Stimulated activated CD4-positive, alpha-beta T cell treated with anti-CD3 and anti-CD28 coated beads, Interleukin-15, amount 100 ng/mL, for 1 hour (primary cell): ENCODE measurements at places on chromosomes 2 and 18.

- DNase-seq = no peak
These were observed 13.1 kb downstream of the RNU2-63P start for GRCh38 chr2:88003074-88003755.

DNA sequence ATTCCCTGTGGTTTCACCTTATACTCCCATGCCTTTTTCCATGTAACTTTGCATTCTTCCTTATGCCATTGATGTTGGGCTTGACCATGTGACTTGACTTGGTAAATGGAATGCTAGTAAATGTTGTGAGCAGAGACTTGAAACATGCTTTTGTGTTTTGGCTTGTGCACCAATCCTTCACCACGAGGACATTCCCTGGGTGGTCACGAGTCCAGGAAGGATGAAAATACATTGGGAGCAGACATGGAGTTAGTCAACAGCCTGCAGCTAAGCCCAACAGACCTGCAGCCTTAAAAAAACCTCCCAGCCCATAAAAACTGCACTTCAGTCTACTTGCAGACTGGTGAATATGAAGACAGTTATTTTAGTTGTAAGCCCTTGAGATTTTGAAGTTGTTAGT is 116.5 kb upstream of the SPATS2L start:
- DNase-seq = no peak

- DNase-seq = no peak
These were observed 2.6 kb upstream of the THUMPD2 start for GRCh38 chr2:39781697-39782096.

DNA sequence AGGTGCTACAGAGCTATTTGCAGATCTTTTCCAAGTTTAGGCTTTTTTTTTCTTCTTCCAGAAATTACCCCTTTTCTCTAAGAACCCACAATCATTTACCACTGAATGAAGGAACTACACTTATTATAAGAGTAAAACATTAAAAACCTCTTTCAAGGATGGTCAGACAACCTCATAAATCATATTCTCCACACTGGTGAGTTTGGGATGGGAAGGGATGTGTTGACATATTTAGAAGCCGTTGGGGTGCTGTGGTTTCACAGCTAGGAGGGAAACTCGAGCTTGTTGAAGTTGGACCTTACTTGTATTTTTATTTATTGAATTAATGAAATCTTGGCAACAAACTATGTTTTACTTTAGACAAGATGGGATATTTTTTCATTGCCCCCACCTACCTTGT is 289.4 kb upstream of the MEIS1 start:
- no peak for DNase-seq

- DNase-seq = no peak
These were observed 10.2 kb downstream of the C18orf32 start for GRCh38 chr18:49476664-49477411.

- no peak for DNase-seq
These were observed 533.1 kb downstream of the RNF144A start for GRCh38 chr2:7450188-7450832.

DNA sequence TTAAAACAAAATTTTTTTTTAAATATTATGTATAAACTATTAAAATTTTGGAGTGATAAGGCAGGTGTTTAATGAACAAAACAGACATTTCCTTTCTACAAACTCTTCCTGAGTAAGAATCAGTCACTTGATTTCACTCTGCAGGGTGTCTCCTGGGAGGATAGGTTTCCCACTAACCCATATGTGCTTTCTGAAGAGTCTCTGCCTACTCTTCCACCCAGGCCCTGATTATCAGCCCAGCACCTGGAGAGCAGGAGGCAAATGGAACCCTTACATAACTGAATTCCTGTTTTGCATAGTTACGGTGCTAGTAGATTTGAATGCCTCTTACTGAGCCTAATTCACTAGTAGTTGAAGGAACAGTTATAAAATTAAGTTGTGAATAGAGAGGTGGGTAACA is 1718.6 kb downstream of the SUCLG1 start:
- no peak for DNase-seq

DNA sequence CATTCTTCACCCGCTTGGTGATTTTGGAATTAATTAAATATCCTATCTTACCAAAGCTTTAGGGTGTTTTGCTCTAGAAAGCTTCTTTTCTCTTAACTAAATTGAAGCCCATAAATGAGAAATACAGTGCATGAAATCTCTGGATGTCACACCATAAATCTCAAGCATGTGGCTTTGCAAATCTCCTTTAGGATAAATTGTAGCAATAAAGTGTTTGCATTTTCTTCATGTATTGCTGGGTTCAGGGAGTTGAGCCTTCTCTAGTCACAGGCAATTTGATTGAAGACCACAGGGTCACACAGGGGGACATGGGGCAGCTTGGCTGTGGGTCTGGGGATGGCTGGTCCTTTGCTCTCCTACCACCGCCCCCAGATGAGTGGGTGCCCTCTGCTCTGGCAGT is 364.2 kb downstream of the CLIP4 start:
- DNase-seq = no peak

DNA sequence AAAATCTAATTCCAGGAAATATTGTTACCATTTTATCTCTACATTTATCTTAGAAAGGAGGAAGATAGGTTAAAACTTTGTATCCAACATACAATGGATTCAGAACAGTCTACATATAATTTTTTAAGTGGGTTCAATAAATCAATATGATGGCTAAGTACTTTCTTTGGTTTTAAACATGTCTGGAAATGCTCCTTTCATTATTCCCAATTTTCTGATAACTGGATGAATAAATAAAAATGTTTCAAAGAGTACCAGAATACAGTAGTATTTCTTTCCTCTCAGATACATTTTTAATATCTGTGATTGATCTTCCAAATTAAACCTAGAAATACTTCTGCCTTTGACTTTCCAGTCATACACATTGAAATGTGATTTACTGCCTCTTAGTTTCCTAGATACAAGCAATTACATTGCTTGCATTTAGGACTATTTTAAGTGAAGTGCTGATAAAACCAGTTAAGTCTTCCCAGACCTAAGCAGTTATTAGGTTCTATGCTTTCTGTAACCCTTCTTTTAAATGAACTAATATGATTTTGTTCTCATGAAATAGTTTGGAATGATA is 283.5 kb downstream of the CCDC178 start:
- no peak for DNase-seq

DNA sequence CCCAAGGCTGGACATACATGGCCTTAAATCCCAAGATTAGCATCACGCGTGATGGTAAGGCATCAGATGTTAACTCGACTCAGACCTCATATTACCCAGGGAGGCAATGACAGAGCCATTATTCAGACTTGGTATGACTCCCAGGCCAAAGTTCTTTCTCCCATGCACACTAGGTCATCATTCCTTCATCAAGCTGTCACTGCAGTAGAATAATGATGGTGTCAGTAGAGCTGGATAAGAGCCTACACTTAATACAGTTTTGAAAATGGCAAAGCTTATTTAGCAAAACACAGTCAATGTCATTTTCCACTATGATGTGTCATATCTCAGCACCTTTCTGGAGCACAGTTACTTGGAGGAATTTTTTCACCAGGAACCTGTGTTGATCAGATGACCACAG is 663.3 kb downstream of the SUCLG1 start:
- no peak for DNase-seq

DNA sequence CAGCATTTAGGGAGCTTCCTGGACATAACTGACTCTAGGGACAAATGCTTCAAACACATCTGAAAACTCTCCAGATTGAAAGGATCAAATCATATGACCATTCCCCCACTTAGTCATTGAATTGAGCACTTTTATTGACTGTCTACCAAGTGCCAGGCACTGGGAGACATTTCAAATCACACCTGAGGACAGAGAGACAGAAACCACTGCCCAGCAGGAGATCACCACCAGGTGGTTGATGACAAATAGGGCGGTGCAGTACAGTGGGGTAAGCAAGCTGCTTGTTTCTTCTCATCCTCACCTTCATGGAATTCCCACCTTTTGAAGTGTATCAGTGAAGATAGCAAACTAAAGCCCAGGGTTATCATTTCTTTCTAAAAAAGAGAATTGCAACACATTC is 19.0 kb upstream of the CXCR4 start:
- no peak for DNase-seq

DNA sequence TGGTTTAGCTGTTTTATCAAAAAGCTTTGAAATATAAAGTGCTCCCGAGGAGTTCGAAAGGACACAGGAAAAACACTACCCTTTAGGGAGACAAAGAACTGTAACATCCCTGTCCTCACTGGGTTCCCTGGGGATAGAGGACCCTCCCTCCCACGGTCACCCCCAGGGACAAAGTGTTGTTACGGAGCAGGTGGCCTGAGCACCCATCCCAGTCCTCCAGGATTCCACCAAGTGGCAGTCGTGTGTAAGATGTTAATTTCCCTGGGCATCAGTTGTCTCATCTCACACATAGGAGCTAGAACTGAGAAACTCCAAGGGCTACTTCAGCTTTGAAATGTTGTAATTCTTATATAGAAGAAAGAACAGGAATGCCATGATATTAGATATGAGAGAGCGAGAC is 137.7 kb downstream of the ALK start:
- no peak for DNase-seq

GRCh38 chr18:32301976-32302743 is 112.3 kb downstream of the MEP1B start:
- no peak for DNase-seq

- no peak for DNase-seq
These were observed 24.0 kb upstream of the ARPC2 start for GRCh38 chr2:218192902-218193430.

GRCh38 chr2:104866122-104866864 is 12.4 kb downstream of the POU3F3 start:
- DNase-seq = no peak

- DNase-seq = no peak
These were observed 93.1 kb downstream of the PIK3C3 start for GRCh38 chr18:42048158-42048557.

- DNase-seq = no peak
These were observed 76.4 kb upstream of the ZEB2 start for GRCh38 chr2:144596073-144596871.

DNA sequence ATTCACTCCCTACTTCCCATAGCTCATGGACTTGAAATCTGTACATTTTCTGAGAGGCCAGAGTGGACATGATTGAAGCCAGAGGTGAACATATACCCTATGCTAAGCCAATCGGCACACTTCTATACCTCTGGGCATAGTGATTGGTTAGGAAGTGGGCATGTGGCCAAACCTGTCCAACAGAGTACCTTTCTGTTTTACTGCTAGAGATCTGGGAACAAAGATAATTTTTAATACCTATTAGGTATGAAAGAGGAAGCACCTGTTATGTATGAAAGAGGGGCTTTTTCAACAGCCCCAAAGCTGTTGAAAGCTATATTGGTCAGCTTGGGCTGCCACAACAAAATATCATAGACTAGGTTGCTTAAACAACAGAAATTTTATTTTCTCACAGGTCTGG is 27.7 kb downstream of the METTL8 start:
- no peak for DNase-seq
